ENCODE measurements at places on chromosomes 11 and 22.

- no peak for DNase-seq
Observed at GRCh38 chr11:36215693-36216060, 73.5 kb downstream of the COMMD9 start.

DNA sequence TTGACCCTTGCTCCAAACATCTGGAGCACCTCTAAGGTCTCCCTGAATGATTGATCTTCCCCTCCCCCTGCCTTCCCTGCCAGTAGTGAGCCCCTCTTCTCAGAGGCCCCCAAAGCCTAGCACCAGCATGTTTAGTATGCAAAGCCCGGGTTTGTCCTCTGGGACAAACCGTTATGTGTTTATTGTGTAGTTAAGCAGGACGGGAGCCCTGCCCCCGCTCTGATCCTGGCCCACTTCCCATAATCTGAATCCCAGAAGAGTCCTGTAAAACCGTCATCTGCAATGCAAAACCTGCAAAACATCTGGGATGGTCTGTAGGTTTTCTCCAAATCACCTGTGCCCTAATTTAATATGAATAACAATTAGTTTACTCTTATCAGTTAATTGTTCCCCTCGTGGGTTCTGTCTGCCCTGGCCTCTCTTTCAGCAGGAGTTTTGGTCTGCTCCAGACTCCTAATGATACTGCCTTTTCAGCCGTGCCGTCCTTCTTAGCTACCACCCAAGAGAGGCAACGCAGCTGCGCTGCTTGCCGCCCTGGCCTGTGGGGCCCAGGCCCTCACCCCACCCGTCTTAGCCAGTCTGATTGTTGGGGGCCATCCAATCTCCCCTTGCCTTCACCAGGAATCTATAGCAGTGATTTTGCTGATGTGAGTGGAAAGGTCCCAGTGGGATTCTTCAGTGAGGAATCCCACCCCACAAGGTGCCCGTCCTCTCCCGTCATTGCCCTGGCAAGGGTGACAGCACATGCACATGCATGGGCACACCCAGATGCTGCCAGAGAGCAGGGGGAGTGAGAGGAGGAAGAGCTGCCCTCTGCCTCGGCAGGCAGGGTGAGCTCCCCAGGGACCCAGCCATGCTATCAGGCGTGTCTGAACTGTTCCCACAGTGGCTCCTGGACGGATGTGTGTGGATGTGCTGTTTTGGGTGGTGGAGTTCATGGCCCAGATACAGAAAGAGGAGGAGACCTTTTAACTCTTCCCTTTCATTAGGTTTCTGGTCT lies 3.0 kb upstream of the B3GAT1 start:
- DNase-seq: peak; percentile 93

- no peak for DNase-seq
Observed at GRCh38 chr11:119573858-119574257, 150.9 kb upstream of the THY1 start.

- no peak for DNase-seq
Observed at GRCh38 chr11:33769542-33769941, 4.8 kb downstream of the FBXO3 start.

- no peak for DNase-seq
Observed at GRCh38 chr11:122186439-122187080, 70.5 kb upstream of the BLID start.

GRCh38 chr11:96188243-96189006 lies 154.6 kb downstream of the MAML2 start:
- no peak for DNase-seq

- no peak for DNase-seq
Observed at GRCh38 chr11:13091373-13091772, 82.3 kb downstream of the RASSF10 start.

- peak; percentile 88 for DNase-seq
Observed at GRCh38 chr11:63609536-63609935, 4.7 kb downstream of the PLAAT3 start.

DNA sequence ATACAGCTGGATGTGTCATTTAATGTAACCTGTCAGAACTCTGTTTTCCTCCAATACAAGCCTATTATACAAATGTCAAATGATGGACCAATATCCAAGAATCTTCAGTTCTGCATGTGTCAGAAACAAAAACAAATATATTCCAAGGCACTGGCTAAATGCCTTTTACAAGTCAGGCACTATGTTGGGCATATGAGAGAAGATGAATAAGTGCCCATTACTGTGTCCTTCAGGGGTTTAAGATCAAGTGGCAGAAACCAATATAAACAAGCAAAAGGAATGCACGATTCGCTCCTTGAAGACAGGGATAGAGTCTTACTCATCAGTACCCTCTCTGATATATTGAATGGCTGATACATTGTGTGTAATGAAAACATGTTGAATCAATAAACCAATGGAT lies 254.4 kb downstream of the TTC28 start:
- DNase-seq: no peak
